ENCODE measurements at places on chromosomes 12 and 14.
A peak's percentile ranks its signal among the peaks of the same experiment; 100 is the strongest.

- no peak for DNase-seq
Observed at GRCh38 chr12:46981622-46982021, 97.8 kb upstream of the PCED1B start.

- DNase-seq: no peak
Observed at GRCh38 chr14:90568405-90568804, 171.6 kb downstream of the CALM1 start.

DNA sequence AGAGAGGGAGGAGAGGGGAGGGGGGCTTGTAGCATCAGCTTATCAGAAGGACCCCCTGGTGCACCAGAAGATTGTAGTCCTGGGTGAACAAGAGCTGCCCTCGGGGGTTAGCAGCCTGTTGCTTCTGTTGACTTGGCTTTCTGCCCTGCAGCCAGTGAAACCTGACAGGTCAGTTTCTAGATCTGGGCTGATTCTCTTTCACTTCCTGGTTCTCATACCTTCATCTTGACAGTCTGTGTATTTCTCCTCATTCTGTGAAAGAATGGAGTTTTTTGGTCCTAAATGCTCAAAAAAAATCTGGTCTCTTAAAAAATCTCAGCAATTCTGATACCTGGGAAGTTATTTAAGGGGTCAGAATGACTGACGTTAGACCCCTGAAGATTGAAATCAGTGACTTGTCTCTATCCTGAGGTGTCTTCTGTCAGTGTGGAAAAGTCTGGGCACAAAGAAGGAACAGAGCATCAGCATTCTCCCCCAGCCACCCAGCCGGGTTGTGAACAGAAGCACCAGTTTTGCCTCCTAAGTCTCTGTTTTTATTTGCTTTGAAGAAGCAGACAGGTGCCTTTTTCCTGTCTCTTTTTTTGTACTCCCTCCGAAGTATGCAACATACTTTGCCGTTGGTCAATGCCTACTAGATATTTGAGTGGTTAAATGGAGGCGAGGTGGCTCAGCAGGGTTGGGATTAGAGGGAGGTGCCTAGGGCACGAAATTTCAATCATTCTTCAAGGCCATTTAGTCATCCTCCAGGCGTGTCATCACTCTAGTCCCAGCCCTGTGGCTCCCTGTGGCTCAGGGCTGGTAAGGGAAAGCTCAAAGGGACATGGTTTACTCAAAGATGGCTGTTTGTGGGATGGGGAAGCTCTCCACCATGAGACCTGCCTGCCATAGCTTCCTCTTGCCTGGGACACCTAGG, 24.0 kb downstream of the TTC9 start:
- peak; percentile 85 for DNase-seq

GRCh38 chr12:133233993-133234564, 1.6 kb downstream of the ANHX start:
- no peak for DNase-seq

GRCh38 chr12:126856958-126857357, 1410.0 kb upstream of the TMEM132C start:
- no peak for DNase-seq

DNA sequence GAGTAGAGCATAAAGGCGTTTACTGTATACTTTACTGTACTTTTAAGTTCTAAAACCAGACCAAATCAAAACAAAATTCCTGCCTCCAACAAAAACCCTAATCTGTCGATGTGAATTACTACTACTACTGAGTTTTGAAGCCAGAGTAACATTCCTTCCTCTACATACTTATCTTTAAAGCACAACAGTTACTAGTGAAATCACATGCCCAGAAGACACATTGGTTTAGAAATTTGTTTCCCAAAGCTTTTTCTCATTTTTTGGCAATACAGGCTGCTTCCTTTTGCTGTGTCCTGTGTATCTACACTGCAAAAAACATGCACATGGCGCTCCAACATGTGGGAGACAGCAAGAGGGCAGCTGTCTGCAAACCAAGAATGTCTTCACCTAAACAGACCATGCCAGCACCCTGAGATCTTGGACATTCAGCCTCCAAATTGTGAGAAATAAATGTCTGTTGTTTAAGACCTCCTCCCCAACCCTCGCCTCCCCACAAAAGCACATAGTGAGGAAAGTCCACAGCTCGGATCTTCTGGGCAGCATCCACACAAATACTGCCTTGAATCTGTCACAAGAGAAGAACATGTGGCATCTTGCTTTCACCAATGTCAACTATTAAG, 21.1 kb downstream of the SETD3 start:
- DNase-seq: no peak

DNA sequence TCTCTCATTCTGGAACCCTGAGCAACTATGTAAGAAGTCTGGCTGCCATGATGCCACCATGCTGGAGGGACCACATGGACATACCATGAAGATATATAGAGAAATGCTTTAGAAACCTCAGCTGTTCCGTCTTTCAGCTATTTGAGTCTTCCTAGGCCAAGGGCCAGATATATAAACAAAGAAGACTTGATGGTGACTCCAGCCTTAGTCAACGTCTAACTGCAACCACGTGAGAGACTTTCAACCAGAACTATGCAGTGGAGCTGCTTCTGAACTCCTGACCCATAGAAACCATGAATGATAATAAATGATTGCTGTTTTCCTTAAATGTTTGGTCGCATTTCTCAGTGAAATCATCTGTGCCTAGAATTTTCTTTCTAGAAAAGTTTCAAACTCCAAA, 20.0 kb upstream of the KITLG start:
- DNase-seq: no peak

DNA sequence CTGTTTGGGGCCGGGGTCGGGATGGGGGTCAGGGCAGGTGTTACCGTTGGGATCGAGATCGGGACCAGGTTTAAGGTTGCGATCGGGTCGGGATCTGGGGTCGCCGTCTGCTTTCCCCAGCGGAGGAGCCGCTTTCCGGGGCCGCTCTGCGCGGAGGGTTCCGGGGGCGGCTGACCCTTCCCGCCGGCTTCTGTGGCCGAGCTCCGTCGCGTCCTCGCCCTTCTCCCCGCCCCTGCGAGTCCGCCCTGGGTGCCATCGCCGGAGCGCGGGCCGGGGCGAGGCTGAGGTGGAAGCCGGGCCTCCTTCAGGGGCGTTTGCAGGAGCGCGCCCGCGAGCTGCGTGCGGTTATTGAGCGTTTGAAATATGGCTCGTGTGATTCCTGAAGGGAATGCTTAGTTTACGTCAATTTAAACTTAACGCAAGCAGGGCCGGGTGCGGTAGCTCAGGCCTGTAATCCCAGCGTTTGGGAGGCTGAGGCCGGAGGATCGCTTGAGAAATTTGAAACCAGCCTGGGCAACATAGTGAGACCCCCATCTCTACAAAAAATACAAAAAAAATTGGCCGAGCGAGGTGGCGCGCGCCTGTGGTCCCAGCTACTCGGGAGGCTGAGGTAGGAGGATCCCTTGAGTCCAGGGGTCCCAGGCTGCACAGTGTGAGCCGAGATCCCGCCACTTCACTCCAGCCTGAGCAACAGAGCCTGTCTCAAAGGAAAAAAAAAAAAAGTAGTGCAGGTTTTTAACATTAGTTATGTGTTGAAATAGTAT, 620 bp downstream of the PGAM5 start:
- peak; percentile 50 for DNase-seq

GRCh38 chr14:21498540-21499526, 12.3 kb downstream of the METTL3 start:
- peak; percentile 70 for DNase-seq

- DNase-seq: no peak
Observed at GRCh38 chr12:121232163-121232562, 22.2 kb downstream of the P2RX4 start.

DNA sequence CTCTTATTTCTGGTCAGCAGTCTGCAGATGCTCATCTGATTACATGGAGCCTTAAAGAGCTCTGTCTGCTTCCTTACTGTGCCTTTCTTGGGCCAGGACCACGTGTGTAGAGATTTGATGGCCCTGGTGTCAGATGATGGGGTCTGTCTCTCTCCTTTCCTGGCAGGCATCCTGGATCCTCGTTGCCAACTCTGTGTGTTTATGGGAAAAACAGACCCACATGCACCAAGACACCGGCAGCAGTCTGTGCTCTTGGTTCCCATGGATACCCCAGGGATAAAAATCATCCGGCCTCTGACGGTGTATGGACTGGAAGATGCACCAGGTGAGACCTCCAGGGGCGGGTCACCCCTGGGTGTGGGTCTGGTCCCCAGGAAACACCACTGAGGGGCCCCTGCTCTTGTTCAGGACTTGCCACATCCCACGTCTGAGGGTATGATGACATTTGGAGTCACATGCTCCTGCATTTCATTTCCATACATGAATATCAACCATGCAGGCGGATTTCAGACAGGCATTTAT, 18.5 kb upstream of the ALDH2 start:
- no peak for DNase-seq

GRCh38 chr12:108565146-108565545, 2.8 kb downstream of the ISCU start:
- no peak for DNase-seq

- DNase-seq: no peak
Observed at GRCh38 chr14:69763761-69764510, 3.0 kb upstream of the SRSF5 start.

GRCh38 chr12:132856581-132856980, 27.9 kb upstream of the GOLGA3 start:
- no peak for DNase-seq

DNA sequence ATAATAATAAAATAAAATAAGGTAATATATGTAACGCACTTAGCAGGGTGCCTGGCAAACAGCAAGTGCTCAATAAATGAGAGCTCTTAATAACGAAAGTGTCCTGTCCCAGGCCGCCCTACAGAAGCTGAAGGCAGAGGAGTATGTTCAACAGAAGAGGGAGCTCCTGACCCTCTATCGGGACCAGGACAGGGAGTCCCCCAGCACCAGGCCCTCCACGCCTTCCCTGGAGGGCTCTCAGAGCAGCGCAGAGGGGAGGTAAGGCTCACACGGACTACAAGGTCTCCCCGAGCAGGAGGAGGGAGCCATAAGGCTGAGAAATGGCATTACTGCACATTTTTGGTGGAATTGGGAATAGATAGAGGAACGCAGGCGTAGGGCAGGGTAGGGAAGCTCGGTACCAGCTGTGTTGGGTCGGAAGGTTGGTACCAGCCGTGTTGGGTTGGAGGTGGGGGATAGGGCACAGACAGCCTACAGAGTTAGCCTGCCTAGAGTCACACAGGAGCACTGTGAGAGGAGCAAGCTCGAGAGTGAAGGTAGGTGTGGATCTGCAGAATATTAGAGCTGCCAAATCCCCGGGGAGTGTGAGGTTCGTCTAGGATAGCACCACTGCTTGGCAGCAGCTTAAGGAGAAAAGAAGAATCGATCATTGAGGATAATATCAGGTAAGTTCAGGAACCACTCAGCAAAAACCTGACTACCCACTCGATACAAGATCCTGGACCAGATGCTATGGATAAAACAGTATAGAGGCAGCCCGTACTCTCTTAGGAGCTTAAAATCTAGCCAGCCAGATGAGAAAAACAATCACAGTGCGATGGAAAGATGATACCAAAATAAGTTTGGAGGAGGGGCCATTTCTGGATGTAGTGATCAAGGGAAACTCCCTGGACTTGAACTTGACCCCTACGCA, 15.3 kb downstream of the TNFRSF1A start:
- peak; percentile 73 for DNase-seq

GRCh38 chr14:75831455-75831854, 150.3 kb downstream of the TGFB3 start:
- peak; percentile 92 for DNase-seq
